ENCODE measurements at places on chromosomes 3 and 15.

GRCh38 chr3:35919160-35919559 lies 279.8 kb downstream of the ARPP21 start:
- DNase-seq = no peak

- DNase-seq = peak; percentile 50
Measured at GRCh38 chr3:105876780-105877327, 8.0 kb upstream of the CBLB start.

GRCh38 chr3:119080364-119080763 lies 45.7 kb upstream of the IGSF11 start:
- DNase-seq = no peak

- no peak for DNase-seq
Measured at GRCh38 chr3:176274161-176274560, 923.1 kb downstream of the TBL1XR1 start.

GRCh38 chr3:100898681-100899080 lies 94.5 kb downstream of the ABI3BP start:
- peak; percentile 56 for DNase-seq

DNA sequence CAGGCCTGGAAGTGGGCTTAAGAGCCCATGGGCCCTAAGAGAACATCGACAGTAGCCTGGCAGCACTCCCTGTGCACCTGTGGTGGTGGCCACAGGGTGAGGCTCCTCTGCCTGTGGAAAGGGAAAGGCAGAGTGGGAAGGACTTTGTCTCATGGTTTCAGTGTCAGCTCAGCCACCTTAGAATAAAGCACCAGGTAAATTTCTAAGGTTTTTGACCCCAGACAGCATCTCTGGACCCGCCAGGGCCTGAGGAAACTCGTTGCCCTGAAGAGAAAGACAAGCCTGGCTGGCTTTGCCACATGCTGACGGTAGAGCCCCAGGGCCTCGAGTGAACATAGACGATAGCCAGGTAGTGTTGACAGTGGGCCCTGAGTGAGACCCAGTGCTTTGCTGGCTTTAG lies 22.1 kb downstream of the GOLGA6A start:
- no peak for DNase-seq

DNA sequence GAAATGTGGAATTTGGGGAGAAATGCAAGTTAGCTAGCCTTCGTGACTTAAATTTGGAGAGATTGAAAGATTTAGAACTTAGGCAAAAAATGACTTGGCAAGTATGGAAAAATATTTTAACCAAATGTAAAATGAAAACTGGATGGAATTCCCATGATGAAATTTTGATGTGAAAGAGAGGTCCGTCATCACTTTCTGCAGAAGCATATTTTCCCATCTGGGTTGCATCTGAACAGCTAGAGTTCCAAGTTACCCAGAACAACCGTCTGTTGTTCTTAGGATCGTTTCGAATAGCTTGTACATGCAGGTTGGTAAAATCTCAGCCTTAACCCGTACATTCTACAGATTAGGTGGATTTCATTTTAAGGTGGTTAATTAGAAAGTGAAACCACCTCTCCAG lies 136.3 kb downstream of the GHSR start:
- no peak for DNase-seq

DNA sequence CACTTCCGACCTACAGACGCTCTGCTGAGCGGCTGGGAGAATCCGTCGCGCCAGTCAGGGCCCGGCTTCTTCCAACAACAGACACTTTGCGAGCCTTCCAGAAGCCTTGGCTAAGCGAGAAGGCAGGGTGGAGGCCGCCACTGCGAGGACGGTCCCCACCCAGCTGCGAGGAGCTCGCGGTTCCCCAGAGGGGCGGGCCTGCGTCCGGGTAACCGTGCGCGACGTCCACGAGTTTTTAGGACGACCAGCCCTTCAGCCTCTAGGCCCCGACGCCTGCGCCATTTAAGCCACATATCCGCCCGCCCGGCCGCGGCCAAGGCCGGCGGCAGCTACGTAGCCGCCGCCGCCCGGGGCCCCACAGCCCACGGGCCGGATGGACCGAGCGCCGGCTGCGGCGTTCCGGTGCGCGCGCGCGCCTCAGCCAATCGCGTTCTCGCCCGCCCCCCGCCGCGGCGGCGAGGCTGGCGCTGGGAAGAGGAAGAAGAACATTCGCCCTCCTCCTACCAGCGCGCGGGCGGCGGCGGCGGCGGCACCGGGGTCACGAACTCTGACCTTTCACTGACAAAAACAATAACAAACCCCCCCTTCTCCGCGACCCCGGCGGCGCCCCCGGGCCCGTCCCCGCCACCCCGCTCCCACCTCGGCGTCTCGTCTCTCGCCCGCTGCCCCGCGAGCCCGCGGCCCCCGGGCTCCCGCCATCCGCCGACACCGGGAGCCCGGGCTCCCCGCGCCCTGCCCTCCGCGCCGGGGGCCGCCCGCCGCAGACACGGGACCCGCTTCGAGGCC lies at the start of gene NR2C2:
Gene NR2C2 (plus strand): TSS at position 484 of the 786 bp plus-strand sequence. CDS start 56,332 bp downstream, outside the sequence.
- DNase-seq = peak; percentile 77

GRCh38 chr3:179666436-179667035 lies 13.7 kb downstream of the USP13 start:
- DNase-seq = no peak

DNA sequence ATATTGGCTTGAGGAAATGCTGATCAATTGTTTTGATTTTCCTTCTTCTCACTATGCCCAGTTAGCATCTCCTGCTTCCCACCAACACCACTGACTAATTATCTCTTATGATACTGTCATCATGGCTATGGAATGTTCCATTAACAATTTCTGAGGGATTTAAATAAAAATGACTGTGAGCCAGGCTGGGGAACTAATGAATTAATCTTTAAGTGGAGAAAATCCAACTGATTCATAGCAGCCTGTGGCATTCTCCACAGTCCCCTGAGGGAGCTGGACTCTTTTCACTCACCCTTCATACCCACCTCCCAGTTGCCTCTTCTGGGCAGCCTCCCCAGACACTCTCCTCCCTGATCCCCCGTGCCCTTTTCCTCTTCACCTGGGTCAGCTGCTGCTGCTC lies 353.6 kb downstream of the CLSTN2 start:
- DNase-seq = no peak

DNA sequence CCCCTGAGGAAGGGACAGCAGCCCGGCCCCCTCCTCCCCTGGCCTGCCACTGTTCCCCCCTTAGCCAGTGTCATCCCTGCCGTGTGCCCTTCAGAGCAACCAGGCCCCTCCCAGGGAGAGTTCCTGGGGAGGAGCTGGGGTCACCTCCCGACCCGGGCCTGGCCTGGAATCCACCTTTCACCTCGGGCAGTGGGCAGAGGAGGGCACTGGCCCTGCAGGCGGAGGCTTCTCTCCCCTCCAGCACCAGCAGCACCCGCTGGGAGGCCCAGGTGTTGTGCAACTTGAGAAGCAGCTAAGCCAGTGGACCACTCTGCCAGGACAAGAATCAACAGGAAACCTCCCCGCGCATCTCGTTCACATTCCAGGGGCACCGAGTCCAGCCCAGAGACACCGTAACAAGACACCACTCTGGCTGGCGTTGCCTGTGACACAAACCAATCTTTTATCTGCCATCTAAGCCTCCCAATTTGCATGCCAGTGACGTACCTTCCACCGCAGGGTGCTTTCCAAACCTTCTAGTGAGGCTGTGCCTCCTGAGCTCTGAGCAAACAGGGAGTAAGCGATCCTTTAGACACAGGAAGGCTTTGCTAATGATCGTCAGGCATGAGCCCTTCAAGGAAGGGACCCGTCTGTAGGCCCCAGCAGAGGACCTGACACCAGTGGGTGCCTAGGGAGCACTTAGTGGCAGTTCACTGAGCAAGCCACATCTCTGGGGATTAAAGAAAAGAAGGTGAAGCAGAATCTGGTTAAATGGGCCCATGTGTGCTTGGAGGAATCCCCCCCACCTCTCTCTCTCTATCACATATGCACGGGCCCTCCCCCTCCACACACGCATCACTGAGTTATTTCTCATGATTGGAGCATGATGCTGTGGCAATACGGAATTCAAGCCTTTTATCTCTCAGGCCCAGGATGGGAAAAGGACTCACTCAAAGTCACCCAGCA lies 98.9 kb upstream of the TLE3 start:
- no peak for DNase-seq

DNA sequence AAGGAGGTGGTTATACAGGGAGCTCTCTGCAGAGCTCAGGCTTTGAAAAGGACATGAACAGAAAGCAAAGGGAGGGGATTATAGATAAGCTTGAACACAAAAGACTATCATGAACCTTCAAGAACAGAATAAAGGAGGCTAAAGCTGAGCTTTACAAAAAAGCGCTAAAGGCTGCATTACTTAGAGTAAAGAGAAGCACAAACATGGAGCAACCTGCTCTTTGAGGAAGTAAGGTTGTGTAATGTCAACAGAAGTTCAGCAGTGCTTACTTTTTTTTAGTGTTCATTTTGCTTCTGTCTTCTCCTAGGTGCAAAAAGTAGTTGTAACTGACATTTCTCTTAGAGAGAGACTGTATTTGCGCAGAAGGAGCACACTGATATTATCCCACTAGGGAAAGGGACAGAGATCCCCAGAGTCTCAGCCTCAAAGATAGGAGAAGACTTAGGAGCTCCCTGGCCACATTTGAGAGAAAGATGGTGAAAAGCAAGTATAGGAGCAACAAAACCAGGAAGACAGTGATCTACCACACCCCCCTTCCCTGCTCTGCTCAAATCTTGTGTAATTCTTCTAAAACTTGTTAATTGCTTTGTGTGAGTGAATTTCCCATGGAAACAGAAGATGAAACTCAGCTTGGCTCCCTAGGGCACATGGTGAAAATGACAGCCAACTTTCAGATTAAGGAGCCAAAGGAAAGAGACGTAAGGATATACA lies 54.7 kb downstream of the QTRT2 start:
- DNase-seq = no peak

GRCh38 chr15:49331951-49332350 lies 91.1 kb upstream of the FGF7 start:
- no peak for DNase-seq

DNA sequence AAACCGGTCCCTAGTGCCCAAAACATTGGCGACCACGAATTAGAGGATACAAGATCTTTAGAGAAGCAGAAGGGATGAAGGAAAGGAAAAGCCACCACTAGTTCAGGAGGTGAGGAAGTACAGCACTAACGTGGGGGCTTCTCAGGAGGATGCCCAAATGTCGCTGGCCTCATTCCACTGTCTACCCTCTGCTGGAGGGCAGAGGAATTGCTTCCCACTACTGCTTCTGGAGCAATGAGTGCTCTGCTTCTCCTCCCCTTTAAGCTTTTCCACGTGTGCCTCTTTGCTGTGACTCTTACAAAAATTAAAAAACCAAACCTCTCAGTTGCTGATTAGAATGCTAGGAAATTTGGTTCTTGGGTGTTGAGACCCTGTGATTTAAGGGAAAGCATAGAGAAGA lies 281.3 kb downstream of the CLSTN2 start:
- DNase-seq = peak; percentile 37

GRCh38 chr15:80932513-80932815 lies 57.2 kb downstream of the MESD start:
- DNase-seq = no peak

- peak; percentile 35 for DNase-seq
Measured at GRCh38 chr3:192915304-192915703, 2.4 kb downstream of the MB21D2 start.

GRCh38 chr3:123198372-123198771 lies 3.4 kb upstream of the SEC22A start:
- DNase-seq = peak; percentile 52
